A549 treated with ZK216348 at 1 μM for 4 hours (cell line): ENCODE measurements at places on chromosomes 16 and 17. TPM values are rescaled to one million over a fixed set of nuclear protein-coding genes. Genes with fewer than 3 reads are reported as not detected.

The KRT33B gene
- not detected in 5 replicates for total RNA-seq

The IL21R gene
- total RNA-seq = 0.05 TPM in 1 of 5 replicates, not detected in the others

The FNDC8 gene
- total RNA-seq = 0.11 TPM in 1 of 5 replicates, not detected in the others

The RUNDC1 gene
- 18.0 to 23.7 TPM (median 21.3 TPM) in 5 replicates for total RNA-seq

The C16orf86 gene
- total RNA-seq = 0.45 TPM in 1 of 5 replicates, not detected in the others

The MEOX1 gene
- total RNA-seq = not detected in 5 replicates

The TEKT5 gene
- not detected in 5 replicates for total RNA-seq

The CCL13 gene
- not detected in 5 replicates for total RNA-seq

The KRT40 gene
- not detected in 5 replicates for total RNA-seq

The CDT1 gene
- total RNA-seq = 16.4 to 34.7 TPM (median 30.6 TPM) in 5 replicates

The FBXW10B gene
- total RNA-seq = 2.1 to 4.6 TPM (median 2.9 TPM) in 5 replicates

The ZSCAN10 gene
- not detected in 5 replicates for total RNA-seq

The LITAFD gene
- total RNA-seq = not detected in 5 replicates

The PIMREG gene
- 31.8 to 47.1 TPM (median 42.7 TPM) in 5 replicates for total RNA-seq

The CACNA1G gene
- 1.9 to 5.0 TPM (median 4.9 TPM) in 5 replicates for total RNA-seq

The NLGN2 gene
- total RNA-seq = 11.6 to 21.8 TPM (median 19.1 TPM) in 5 replicates

The KRTAP2-3 gene
- total RNA-seq = not detected in 5 replicates

The KCNH4 gene
- total RNA-seq = 0.18 to 0.48 TPM (median 0.33 TPM) in 5 replicates

The CHST4 gene
- not detected in 5 replicates for total RNA-seq

The TPSG1 gene
- not detected in 5 replicates for total RNA-seq

The PNMT gene
- total RNA-seq = 0.12 to 0.14 TPM in 2 of 5 replicates, not detected in the others

The SEZ6 gene
- not detected in 5 replicates for total RNA-seq

The CNGB1 gene
- 0.22 to 0.33 TPM (median 0.29 TPM) in 4 of 5 replicates, not detected in the other for total RNA-seq

The CCDC200 gene
- not detected in 5 replicates for total RNA-seq

The CENPV gene
- 121 to 168 TPM (median 160 TPM) in 5 replicates for total RNA-seq

The IRX3 gene
- total RNA-seq = 3.8 to 5.6 TPM (median 5.1 TPM) in 5 replicates

The SEC14L5 gene
- total RNA-seq = 0.05 to 0.11 TPM (median 0.11 TPM) in 3 of 5 replicates, not detected in the others

The C17orf78 gene
- total RNA-seq = not detected in 5 replicates

The PRR35 gene
- total RNA-seq = 0.11 to 0.20 TPM (median 0.13 TPM) in 4 of 5 replicates, not detected in the other
